Foreskin keratinocyte (primary cell): ENCODE measurements at places on chromosomes 5 and 9. TPM values are rescaled to one million over a fixed set of nuclear protein-coding genes. Genes with fewer than 3 reads are reported as not detected.

The CHSY3 gene
- 0.26 and 0.32 TPM in 2 replicates for polyA plus RNA-seq

The BAAT gene
- 0.03 and 0.04 TPM in 2 replicates for polyA plus RNA-seq

DNA sequence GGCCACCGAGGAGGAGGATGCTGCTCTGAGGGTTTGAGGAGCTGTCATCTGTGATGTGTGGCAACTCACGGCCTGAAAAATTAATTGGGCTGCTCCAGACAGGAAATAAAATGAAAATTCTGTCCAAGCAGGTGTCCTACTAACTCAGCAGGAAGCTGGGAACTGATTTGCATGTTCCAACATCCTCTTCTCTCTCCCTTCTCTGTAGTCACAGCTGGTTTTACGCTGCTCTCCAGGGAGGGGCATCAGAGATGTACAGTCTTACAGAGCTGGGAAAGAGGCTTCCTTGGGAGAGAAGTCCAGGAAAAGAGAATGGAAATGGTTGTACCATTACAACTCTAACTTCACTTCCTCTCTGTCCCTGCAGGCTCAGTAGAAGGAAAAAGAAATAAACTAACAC is 24.2 kb upstream of the SIL1 start:
- no peak for DNase-seq

DNA sequence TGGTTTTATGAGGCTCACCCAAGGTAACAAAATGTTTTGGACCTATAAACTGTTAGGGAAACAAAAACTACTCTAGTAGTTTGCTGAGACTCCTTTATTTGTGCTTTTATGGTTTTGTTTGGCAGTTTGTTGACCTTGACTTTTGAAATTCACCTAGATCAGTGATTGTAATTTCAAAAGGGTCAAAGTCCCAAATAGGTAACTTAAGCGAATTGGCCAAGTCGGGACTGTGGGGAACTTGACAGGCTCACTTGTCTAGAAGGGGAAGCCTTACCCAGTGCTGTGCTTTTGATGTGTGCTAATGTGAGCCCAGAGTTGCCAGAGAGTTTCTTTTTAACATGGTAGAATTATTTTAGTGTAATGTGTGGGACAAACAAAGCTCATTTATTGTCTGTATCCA is 87.2 kb upstream of the SGCD start:
- DNase-seq, result no peak

GRCh38 chr5:44833249-44833648 is 24.5 kb downstream of the MRPS30 start:
- DNase-seq, result no peak

DNA sequence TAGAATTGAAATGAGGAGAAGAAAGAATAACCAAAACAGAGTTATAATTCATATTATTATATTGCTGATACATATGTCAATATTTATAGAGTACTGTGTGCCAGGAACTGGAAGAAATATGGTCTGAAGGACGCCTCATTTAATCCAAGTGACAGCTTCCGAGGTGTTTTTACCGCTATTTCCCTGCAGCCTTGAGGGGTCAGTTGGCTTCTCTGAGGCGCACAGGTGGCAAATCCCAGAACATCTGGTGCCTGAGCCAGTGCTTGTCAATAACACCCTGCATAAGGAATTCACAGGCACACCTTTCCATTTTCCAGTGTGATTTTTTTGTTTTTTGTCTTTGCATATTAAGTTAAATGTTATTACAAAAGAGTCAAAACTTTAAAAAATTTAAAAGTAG is 43.3 kb upstream of the CTSL start:
- DNase-seq, result no peak

- DNase-seq, result no peak
These were observed 47.7 kb upstream of the ATP10B start for GRCh38 chr5:160899735-160900134.

GRCh38 chr5:137937994-137938750 is 48.9 kb downstream of the PKD2L2 start:
- DNase-seq, result no peak

- no peak for DNase-seq
These were observed 144.6 kb upstream of the ZNF366 start for GRCh38 chr5:72651779-72652178.

The SPTAN1 gene
- polyA plus RNA-seq, result 87.3 and 89.6 TPM in 2 replicates

GRCh38 chr5:117623042-117623805 is 1048.6 kb upstream of the SEMA6A start:
- peak; percentile 68 for DNase-seq

The AQP7 gene
- polyA plus RNA-seq, result not detected in 2 replicates

DNA sequence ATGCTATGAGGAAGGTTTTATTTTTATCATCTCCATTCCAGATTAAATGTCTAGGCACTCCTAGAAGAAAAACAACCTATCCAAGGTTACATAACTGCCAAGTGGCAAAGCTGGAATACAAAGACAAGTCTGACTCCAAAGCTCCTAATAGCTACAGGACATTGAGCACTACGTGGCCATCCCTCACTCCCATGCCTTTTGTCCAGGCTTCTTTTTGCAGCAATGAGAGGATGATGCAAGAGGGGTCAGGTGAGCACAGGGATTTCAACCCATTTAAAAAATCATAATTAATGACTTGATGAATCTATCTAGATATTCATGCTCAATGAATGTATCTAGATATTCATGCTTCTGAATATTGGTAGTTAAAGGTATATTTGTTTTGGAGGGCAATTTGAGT is 117.0 kb downstream of the KIAA0825 start:
- DNase-seq, result no peak

DNA sequence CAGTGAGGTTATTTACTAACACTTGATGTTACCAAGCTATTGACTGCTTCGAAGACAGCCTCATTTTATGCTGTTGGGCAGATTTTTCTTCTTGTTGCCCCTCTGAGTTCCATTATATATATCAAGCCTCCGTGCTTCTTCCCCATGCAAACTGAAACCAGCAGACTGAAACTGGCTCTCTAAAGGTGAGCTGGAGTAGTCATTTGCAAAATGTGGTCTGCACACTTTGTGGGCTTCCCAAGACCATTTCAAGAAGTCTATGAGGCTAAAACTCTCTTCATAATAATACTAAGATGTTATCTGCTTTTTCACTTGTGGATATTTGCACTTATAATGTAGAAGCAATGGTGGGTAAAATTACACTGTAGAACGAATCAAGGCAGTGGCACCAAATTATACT is 13.9 kb downstream of the SLC36A1 start:
- DNase-seq, result no peak

DNA sequence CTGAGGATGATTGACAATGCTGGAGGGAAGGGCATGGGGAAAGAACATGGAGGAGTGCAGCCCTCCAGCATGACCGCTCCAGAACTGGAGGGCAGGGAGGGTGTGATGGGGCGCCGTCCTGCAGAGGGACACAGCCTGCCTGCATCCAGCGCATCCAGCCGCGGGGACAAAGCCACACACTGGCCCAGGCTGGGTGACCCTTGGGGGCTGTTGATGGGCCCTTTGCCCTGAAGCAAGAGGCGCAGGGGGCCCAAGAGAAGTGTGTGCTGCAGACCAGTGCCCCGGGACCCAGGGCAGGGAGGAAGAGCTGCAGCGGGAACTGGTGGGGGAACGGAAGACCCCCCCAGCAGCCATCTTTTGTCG is 169.8 kb upstream of the PPP1R26 start:
- no peak for DNase-seq

- no peak for DNase-seq
These were observed 1.1 kb downstream of the POU4F3 start for GRCh38 chr5:146339715-146340259.

GRCh38 chr9:99016681-99017387 is 73.1 kb downstream of the COL15A1 start:
- no peak for DNase-seq

DNA sequence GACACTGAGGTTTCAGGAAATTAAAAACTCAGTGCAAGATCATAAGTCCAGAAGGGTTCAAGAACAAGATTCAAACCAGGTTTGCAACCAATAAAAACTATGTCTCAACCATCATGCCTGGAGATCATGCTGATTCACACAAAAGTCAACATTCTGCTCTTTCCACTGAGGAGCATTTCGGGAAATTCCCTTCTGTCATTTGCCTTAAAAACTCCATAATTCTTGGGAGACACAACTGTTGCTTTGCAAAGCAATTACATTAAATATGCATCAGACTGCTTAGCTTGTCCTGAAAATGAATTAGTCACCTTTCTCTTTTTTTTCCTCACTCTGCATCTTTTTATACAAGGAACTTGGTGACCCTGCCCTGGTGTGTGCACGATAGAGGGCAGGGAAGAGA is 275.9 kb upstream of the ZNF462 start:
- peak; percentile 77 for DNase-seq

- no peak for DNase-seq
These were observed 32.7 kb upstream of the SLC9A3 start for GRCh38 chr5:556909-557441.

DNA sequence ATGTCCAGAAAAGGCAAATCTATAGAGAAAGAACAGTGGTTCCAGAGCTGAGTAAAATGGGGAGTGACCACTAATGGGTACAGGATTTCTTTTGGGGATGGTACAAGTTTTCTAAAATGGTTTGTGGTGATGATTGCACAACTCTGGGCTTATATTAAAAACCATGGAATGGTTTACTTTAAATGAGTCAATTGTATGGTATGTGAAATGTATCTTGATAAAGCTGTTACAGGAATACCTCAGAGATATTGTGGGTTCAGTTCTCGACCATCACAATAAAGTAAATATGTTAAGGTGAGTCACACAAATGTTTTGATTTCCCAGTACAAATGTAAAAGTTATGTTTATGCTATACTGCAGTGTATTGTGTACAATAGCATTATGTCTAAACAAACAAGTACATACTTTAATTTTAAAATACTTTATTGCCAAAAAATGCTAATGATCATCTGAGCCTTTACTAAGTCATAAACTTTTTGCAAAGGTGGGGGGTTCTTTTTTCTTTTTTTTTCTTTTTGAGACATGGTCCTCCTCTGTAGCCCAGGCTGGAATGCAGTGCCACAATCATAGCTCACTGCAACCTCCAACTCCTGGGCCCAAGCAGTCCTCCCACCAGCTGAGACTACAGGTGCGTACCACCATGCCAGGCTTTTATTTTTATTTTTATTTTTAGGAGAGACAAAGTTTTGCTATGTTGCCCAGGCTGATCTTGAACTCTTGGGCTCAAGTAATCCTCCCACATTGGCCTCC is 65.9 kb downstream of the SHOC1 start:
- DNase-seq, result peak; percentile 96

The CATSPER3 gene
- 0.21 and 0.31 TPM in 2 replicates for polyA plus RNA-seq

DNA sequence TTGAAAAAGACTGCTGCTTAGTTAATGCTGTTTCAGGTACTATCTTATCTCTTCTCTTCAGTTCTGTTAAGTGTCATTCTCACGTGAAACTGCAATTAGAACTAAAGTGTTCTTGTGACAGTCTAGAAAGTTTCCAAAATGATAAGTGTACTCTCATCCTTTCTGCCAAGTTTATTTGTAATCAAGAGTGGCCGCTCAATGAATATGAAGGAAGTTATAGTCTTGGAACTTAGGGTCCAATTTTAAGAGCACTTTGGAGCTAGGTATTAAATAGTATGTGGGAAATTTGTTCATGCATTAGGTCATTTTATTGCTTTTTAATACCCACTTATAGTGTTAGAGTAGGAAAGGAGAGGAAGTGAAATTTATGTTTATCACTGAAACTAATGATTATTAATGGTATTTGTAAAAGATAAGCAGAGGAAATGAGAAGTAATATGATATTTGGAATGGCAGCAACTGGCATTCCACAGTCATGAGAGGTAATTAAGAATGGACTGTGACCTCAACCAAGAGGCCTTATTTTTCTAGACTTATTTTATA is 20.4 kb downstream of the XRCC4 start:
- DNase-seq, result no peak

The TAF7 gene
- 21.6 and 24.8 TPM in 2 replicates for polyA plus RNA-seq

GRCh38 chr9:136671254-136671614 is 8.5 kb downstream of the EGFL7 start:
- no peak for DNase-seq

The ZFYVE16 gene
- polyA plus RNA-seq, result 4.3 and 5.3 TPM in 2 replicates

The ARSI gene
- polyA plus RNA-seq, result 3.5 and 3.7 TPM in 2 replicates

The IFNA21 gene
- not detected in 2 replicates for polyA plus RNA-seq

The ACTBL2 gene
- polyA plus RNA-seq, result not detected in 2 replicates

The TAS2R1 gene
- polyA plus RNA-seq, result not detected in 2 replicates

DNA sequence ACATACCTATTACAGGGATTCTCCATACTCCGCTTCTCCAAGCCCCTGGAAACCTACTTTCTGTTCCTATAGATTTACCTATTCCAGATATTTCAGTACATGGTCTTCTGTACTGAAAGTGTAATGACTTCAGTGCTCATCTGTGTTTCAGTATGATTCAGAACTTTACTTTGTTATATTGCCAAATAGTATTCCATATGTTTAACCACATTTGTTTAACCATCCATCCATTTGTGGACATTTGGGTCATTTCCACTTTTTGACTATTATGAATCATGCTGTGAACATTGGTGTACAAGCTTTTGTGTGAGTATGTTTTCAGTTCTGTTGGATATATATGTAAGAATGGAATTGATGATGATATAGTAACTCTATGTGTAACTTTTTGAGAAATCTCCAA is 188.9 kb downstream of the PDZD2 start:
- DNase-seq, result peak; percentile 77

The PCDHGC4 gene
- 0.02 and 0.04 TPM in 2 replicates for polyA plus RNA-seq

DNA sequence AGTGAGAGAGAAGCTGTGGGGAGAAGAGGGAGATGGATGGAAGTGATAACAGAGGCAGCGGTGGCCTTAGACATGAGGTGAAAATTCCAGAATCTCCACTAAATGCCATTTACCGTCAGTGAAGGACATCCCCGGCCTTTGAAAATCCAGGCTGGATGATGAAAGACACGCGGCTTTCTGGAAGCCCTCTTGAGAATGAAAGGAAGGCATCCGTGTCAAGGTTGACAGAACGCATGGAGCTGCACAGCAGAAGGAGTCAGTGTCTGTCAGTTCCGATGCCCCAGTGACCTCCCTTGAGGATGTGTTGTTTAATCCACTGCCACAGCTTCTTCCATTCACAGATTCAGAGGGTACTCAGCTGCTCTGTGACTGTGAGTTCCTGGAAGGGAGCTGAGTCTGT is 114.9 kb downstream of the ICE1 start:
- no peak for DNase-seq

The GZMA gene
- polyA plus RNA-seq, result not detected in 2 replicates
